Activated CD8-positive, alpha-beta memory T cell treated with anti-CD3 and anti-CD28 coated beads for 24 hours (primary cell): ENCODE measurements at places on chromosomes 7 and 10.

GRCh38 chr7:158313931-158314330, 273.7 kb downstream of the PTPRN2 start:
- no peak for DNase-seq

DNA sequence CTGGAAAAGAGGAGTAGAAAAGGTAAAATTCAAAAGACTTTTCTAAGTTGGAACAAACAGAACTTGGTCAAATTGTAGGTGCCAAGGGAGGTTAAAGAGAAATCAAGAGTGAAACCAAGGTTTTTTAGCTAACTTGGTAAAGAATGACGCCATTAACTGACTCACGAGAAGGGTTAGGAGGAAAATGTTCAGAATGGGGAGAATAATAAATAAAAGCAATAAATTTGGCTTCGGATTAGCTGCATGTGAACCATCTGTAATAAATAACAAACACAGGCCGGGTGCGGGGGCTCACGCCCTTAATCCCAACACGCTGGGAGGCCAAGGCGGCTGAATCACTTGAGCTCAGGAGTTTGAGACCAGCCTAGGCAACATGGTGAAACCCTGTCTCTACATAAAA, 71.9 kb upstream of the SRRM3 start:
- no peak for DNase-seq

GRCh38 chr7:94701555-94701973, 45.6 kb upstream of the SGCE start:
- DNase-seq: no peak

GRCh38 chr10:16941870-16942269, 124.6 kb upstream of the RSU1 start:
- no peak for DNase-seq

DNA sequence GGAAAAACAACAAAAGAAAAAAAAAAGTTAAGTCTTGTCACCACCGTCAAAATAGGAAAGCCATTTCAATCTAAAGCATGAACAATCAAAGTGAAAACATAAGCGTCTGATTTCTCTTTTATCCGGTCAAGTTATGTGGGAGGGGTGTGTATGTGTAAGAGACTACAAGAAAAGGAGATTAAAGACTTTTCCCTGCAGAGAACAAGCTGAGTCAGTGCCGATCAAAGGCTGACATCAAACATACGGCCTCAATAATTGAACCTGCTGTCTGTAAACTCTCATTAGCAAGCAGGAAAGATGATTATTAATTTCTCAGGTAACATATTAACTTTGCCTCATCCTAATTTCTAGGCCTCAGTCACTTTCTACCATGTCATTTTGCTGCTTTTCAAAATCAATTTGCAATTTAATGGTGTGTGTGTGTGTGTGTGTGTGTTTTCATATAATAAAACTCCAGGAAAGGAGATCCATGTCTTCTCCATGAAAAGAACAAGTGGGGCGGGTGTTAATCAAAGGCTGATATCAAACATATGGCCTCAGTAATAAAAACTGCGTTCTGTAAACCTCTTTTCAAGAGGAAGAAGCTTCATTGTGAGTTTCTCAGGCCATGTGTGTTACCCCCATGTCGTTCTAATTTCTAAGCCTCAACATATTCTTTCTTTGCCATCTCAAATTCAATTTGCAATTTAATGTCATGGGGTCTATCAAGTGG, 649.1 kb upstream of the SORCS1 start:
- no peak for DNase-seq

GRCh38 chr10:30662814-30663213, 33.3 kb upstream of the LYZL2 start:
- no peak for DNase-seq

GRCh38 chr7:34190299-34190698, 285.0 kb downstream of the BMPER start:
- no peak for DNase-seq

- DNase-seq: no peak
Measured at GRCh38 chr7:117780832-117781231, 92.4 kb downstream of the CTTNBP2 start.

DNA sequence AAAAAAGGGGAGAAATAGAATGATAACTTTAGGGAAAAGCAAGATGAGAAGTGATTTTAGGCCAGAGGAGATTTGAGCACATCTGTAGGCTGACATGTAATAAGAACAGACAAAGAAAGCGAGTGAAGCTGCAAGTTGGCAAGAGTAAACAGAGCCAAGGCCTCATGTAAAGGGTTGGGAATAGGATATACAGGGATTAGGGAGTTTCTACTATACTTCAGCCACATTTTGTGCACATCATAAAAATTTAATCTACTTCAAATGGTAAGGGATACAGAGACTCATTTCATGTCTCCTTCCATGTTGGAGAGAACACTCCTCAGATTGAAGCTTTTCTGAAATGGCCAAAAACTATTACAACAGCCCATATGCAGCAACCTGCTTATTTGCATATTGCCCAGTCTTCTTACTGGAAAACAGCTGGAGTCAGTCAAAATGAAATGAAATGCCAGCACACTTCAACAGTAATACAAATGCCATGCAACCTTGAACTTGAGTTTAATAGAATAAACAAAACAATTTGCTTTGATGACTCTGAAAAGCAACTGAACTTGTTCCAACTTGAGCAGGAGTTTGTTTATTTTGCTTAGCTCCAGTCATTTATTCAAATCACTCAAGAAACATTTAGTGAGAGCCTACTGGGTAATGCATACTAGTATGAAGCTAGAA, 49.9 kb downstream of the NRCAM start:
- no peak for DNase-seq

GRCh38 chr7:103936558-103936957, 52.9 kb downstream of the RELN start:
- DNase-seq: no peak

DNA sequence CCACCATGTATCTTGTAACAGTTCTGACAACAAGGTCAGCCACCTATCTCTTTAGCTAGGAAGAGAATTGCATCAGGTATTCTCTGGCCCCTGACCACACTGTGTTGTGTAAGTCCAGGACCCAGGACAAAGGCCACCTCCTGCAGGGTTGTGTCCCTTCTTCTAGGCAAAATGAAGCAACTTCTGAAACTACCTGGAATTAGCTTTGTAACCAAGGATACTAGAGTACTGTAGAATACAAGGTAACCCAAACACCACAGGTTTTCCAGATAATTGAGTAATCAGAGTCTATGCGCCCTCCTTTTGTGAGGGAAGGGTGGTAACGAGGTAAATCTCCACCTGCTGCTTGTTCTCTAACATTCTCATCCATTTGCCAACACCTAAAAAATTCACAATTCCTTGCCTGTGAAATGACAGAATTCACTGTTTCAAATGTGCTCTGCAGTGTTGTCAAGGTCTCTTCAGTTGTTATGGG, 51.7 kb downstream of the SGMS1 start:
- DNase-seq: no peak

DNA sequence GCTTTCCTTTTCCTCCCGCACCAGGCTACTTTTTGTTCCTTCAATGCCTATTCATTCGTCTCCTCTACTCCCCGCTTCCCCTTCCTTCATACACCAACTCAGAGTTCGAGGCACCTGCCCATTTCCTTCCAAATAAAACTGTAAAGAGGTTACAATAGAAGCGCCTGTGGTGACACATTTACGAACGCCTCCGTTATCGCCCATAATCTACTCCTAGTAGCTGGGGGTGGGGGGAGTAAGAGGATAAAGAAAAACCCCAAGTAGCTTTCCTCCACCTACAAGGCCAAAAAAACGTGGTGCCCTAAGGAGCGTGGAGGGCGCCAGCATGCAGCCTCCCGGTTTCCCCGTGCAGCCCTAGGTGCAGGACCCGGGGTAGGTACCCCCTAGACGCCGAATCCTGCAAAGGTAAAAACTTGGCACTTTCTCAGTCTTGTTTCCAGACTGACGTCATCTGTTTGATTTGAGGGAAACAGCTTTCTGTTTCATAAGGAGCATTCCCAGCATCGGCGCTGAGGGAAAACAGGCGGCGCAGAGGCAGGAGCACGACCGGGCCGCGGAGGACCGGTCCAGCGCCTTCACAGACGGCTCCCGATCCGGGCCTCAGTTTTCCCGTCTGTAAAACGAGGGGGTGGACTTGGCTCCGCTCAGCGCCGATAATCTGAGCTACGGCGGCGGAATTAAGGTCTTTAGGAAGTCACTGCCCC, 922 bp downstream of the PPA1 start:
- DNase-seq: peak; percentile 82

DNA sequence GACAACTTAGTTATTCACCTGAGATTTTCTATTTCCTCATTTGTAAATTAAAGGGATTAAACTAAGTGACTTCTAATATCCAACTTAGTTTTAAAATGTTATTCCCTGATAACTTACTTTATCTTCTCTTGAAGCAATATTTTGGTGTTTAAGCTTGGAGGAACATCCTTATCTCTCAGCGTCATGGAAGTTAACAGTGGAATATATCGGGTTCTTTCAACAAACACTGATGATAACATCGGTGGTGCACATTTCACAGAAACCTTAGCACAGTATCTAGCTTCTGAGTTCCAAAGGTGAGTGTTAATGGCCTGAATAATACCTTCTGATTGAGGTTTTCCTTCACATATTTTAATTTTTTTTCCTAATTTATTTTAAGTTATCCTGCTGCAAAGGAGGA, 14.1 kb downstream of the HSPA14 start:
- DNase-seq: no peak

DNA sequence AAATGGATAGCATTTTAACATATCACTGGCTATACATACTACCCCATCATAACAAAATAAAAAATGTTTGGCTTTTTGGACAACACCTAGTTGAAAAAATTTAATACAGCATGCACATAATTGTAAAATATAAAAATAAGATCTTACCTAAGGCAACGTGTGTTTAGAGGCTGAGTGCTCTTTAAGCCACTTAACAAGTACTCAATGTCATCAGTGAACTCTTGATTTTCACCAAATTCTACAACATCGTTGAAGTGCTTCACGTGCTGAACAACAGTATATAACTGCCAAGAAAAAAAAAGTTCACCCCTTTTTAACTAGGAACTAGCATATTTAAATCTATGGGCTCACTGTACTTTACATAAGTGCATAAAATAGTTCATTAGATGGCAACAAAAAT, 49.5 kb downstream of the WAPL start:
- DNase-seq: no peak

- DNase-seq: no peak
Measured at GRCh38 chr7:1446620-1447032, 12.6 kb downstream of the MICALL2 start.

GRCh38 chr7:92415225-92415624, 32.1 kb upstream of the GATAD1 start:
- DNase-seq: no peak

DNA sequence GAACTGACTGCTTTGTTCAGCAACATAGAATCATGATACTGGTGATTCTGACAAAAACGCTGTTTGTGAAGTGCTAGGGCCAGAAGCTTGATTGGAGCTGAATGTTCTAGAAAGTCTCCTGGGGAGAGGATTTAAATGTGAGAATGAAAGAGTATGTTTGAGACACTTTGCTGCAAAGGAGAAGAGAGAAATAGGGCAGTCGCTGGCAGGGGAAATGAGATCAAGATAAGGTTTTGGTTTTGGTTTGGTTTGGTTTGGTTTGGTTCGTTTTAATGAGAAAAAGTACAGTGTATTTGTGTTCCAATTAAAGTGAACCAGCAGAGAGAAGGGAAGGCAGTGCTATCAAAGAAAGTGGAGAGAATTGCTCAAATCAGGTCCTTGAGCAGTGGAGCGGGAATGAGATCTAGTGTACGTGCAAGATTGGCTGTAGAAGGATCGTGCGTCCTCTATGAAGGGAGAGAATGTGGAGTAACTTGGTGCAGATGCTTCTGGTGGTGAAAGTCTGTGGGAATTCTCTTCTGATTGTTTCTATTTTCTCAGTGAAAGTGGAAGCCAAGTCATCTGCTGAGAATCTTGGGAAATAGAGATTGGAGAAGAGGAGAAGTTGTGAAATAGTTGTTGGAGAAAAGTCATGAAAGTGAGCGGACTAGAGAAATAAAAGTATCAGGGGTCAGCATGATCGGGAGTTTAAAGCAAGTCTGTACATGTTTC, 270.5 kb downstream of the CCDC3 start:
- DNase-seq: no peak

GRCh38 chr7:91620827-91621226, 259.7 kb downstream of the MTERF1 start:
- DNase-seq: no peak

DNA sequence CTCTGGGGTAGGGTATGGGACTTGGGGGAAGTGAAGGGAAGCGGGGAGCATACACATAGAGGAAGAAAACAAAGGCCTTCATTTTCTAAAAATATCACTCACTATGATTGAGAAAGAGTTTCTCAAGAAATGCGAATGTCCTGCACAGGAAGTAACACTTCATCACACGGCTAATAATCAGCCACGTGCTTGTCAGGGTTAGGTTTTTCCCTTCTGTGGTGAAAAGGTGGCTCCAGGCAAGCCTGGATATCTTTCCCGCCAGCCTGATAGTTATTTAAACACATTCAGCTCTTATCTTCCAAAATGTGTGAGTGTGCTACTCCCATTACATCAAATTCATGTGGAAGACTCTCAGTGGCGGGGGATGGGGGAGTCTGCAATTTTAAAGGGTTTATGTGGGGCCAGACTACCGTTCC, 166.4 kb upstream of the ADO start:
- no peak for DNase-seq

DNA sequence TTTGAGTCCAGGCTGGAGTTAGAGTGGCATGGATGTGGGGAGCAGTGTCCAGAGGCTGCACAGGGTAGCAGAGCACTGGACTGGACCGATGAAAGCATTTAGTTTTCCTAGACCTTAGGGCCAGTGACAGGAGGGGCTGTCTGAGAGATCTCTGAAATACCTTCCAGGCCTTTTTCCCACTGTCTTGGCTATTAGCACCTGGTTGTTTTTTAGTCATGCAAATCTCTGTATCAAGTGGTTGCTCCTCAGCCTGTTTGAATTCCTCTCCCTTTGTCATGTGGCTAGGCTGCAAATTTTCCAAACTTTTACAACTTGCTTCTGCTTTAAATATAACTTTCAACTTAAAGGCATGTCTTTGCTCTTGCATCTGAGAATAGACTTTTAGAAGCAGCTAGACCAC, 504.3 kb upstream of the VSTM2A start:
- no peak for DNase-seq

DNA sequence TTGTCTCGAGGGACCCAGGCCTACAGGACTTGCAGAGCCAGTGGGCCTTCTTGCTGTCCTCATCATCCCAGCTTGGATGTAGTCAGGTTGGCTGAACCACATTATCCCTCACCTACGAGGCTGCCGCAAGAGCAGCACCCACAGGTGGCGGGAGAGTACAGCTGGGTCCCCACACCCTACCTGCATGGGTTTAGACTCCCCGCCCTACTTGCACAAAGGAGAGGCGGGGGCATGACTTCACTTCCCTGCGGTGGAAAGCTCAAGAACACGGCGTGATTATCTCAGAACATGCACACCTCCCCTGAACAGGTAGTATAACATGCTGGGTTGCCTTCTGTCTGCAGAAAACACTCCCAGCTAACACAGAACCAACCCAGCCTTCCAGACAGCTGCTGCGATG, 57.5 kb downstream of the CTBP2 start:
- DNase-seq: no peak
